ENCODE measurements at places on chromosomes 5 and 9.

DNA sequence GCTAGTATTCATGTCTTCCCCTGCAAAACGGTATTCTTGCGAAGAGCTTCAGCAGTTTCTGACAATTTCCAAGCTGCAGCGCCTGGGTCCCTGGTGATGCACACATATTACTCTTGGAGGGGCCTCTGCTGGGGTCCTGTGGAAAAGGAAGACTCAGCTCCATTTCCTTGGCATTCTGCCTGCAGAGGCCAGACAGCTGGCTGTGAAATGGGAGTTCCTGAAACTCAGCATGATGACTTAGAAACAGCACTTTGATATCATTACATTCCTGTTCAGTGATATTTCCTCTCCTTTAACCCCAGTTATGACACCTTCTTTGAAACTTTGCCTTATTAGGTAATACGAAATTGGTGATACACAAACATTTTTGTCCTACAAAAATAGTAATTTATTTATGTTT lies 98.5 kb downstream of the APBA1 start:
- DNase-seq = no peak

DNA sequence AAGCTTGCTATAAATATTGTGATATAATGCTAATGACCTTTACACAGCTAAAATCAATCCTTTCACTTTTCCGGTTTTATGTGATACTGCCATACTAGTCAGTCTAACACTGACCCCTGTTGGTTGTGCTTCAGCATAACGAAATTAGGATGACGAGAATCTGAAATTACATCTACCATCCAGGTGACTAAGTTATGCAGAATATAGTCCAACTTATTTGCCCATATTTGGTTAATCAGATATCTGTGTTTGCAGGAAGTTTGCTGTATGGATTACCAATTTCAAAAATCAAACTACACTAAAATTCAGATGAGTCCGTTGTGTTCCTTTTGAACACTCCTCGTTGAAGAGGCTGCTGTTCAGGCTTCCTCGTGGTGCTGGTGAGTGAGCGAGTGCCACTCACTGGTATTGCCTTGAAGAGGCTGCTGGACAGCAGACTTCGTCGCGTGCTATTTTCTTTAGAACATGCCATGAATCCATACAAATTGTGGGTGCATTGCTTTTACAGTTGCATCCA lies 32.5 kb downstream of the TENT4A start:
- DNase-seq = peak; percentile 35

- no peak for DNase-seq
Observed at GRCh38 chr9:14348123-14348372, 34.1 kb upstream of the NFIB start.

- no peak for DNase-seq
Observed at GRCh38 chr9:134223591-134224122, 59.3 kb upstream of the RNU6ATAC start.

DNA sequence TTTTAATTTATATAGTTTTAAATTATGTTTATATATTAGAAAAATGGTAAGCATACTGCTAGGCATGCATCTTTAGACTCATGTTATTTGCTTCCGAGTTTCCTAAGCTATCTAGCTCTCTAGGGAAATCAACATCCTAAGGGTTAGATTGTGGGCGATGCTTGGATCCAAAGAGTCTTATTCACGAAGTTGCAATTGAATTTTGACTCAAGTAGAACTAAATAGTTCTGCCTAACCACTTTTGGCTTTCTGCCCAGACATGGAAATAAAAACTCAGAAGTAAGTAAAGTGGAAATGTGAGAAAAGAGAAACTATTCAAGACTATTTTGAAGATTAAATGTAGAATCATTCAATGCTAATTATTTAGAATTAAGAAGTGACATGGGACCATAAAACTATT lies 440.4 kb downstream of the CDH18 start:
- no peak for DNase-seq

GRCh38 chr9:571066-571465 lies 270.4 kb upstream of the DMRT1 start:
- no peak for DNase-seq

DNA sequence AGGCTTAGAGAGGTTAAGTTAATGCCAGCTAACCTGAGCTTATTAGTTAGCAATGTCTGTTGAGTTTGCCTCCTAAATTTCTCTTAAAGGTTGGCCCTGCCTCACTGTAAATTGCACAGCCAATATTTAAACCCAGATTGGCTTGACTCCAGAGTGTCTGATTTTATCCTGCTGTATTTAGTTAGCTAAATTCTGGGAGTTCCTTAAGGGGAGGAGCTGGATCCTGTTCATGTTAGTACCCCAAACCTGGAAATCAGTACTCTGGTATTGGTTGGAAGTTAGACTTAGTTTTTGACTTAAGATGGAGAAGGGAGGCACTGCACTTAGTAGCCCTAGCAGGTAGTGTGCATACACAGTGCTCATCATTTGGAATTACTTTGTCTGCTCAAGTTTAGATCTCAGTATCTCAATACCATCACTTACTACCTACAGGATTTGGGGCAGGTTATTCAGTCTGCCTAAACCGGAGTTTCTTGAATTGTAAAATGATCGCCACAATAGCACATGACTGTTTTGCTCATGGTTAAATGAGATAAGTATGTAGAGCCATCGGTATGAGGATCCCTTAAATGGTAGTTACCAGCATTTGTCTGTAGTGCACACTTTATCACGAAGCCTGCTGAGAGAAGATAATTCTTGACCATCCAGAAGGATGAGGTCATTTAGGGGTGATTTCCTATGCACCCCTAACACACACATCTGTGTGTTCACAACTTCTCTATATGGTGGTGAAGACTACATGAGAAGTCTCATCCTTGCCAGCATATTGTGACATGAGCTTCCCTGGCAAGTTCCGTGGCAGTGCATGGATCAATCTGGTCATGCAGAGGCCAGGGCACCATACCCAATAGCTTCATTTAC lies 264.8 kb upstream of the TRIM32 start:
- no peak for DNase-seq

DNA sequence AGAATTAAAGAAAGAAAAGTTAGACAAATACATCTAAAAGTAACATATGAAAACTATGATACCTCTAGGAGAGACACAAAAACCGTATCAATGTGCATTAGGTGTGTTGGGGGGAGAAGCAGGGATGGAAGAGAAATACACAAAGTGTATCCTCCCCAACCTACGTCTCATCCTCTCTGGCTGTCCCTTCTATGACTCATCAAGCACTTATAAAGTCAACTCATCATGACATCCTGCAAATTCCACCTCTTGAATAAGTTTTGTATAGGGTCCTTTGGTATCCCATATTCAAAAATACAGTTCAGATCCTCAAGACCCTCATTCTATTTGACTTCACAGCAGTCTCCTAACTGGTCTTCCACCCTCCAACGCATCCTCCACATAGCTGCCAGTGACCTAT lies 917.6 kb upstream of the DMAC1 start:
- no peak for DNase-seq

DNA sequence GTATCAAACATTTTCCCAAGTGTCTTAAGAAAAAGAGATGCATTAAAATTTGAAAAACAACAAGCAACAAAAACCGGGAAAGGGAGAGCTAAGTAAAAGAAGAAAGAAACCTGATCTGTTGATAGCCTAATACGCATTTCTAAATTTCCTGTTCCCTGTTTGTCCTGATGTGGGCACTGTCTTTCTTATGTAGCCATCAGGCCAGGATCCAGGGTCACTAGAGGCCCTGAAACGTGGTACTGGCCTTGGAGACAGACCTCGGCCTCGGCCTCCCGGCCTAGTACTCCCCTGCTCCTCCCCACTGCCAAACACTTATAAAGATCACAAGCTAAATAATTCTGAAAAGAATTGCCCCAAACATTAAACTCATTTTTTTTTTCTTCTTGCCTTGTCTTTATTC lies 547.2 kb downstream of the IRX1 start:
- DNase-seq = no peak
